ENCODE measurements at places on chromosomes 6 and 20. TPM values are rescaled to one million over a fixed set of nuclear protein-coding genes. Genes with fewer than 3 reads are reported as not detected.

DNA sequence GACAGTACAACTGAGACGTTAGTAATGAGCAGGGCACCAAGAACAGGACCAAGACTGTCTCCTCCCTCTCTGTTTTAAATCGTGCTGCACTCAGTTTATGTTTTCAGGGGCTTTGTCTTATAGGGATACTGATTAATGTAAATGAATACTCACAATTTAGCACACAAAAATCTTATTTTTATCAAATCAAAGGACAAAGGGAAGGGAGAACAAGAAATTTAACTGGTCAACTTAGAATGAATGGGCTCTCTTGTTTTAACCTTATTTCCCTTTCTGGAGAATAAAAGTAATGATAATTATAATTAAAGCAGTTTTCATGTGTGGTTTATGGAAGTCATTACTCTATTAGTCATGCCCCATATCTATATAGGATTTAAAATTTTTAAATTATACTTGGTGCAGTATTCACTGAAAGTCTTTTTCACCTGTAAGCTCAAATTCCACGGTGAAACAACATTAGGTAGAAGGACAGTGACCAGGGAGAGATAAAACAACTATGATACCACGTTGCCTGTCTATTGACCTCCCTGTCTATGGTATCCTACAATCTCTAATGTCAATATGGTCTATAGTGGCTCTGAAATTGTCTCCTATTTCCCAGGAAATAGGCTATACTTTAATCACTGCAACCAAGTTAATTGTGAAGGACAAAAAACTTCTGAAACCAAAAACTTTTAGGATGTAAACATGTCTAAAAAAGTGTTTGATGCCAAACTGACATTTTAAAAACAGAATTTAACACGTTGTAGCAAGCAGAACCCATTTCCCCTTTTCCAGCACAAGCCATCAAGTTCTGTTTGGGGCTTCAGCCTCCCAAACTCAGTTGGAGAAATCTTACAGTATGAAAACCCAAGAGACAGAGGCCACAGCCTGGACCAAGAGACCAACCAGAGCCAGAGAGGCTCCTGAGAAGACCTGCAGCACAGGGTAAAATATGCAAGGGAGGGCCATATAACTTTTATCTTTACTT lies 15.0 kb downstream of the ELOVL5 start:
- DNase-seq: no peak
- no peak overlapping the region for H3K4me3 ChIP-seq
- H3K36me3 ChIP-seq: no peaks in the 10 kb centered on the region
- H3K27me3 ChIP-seq: no peaks in the 10 kb centered on the region

CAGE1 gene
- total RNA-seq: not detected

VIP gene
- total RNA-seq: 0.76 TPM

ADGRB3 gene
- 2.2 TPM for total RNA-seq

- peak; percentile 51 for DNase-seq
- peaks cover 13% of the 10 kb centered on the region for H3K36me3 ChIP-seq
- no peak overlapping the region for H3K4me3 ChIP-seq
- no peaks in the 10 kb centered on the region for H3K27me3 ChIP-seq
- H3K27ac ChIP-seq: peak overlapping the region; percentile 82
Observed at GRCh38 chr20:32333988-32334885, 23.9 kb upstream of the ASXL1 start.

DNA sequence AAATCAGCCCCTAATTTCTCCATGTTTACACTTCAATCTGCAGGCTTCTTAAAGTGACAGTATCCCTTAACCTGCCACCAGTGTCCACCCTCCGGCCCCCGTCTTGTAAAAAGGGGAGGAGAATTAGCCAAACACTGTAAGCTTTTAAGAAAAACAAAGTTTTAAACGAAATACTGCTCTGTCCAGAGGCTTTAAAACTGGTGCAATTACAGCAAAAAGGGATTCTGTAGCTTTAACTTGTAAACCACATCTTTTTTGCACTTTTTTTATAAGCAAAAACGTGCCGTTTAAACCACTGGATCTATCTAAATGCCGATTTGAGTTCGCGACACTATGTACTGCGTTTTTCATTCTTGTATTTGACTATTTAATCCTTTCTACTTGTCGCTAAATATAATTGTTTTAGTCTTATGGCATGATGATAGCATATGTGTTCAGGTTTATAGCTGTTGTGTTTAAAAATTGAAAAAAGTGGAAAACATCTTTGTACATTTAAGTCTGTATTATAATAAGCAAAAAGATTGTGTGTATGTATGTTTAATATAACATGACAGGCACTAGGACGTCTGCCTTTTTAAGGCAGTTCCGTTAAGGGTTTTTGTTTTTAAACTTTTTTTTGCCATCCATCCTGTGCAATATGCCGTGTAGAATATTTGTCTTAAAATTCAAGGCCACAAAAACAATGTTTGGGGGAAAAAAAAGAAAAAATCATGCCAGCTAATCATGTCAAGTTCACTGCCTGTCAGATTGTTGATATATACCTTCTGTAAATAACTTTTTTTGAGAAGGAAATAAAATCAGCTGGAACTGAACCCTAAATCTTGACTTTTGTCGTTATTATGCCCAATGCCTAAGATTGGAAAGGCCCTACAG lies 4.5 kb downstream of the SOX4 start:
- H3K4me1 ChIP-seq: peaks cover 3% of the 10 kb centered on the region
- peak overlapping the region; percentile 83 for H3K4me3 ChIP-seq
- no peaks in the 10 kb centered on the region for H3K27me3 ChIP-seq
- peak; percentile 54 for DNase-seq
- no peaks in the 10 kb centered on the region for H3K36me3 ChIP-seq

SLC2A10 gene
- 7.1 TPM for total RNA-seq

GRCh38 chr20:13990465-13990864 lies at the start of gene SEL1L2:
Gene SEL1L2, minus strand, starts transcription at chr20:13990614. Its CDS starts 80 bp downstream, at chr20:13990534.
- no peaks in the 10 kb centered on the region for H3K4me1 ChIP-seq
- DNase-seq: no peak
- H3K36me3 ChIP-seq: no peaks in the 10 kb centered on the region
- H3K27ac ChIP-seq: no peak within 1 kb of the TSS
- no peak within 1 kb of the TSS for H3K4me3 ChIP-seq

- no peaks in the 10 kb centered on the region for H3K27me3 ChIP-seq
- no peak overlapping the region for H3K27ac ChIP-seq
- H3K36me3 ChIP-seq: no peaks in the 10 kb centered on the region
- H3K4me1 ChIP-seq: no peaks in the 10 kb centered on the region
Observed at GRCh38 chr6:155389130-155389529, 66.5 kb downstream of the NOX3 start.

Measured in kidney (tissue), 22 donors.